ENCODE measurements at places on chromosomes 5 and 9.

- no peak for DNase-seq
Measured at GRCh38 chr5:103410172-103410571, 151.6 kb downstream of the MACIR start.

DNA sequence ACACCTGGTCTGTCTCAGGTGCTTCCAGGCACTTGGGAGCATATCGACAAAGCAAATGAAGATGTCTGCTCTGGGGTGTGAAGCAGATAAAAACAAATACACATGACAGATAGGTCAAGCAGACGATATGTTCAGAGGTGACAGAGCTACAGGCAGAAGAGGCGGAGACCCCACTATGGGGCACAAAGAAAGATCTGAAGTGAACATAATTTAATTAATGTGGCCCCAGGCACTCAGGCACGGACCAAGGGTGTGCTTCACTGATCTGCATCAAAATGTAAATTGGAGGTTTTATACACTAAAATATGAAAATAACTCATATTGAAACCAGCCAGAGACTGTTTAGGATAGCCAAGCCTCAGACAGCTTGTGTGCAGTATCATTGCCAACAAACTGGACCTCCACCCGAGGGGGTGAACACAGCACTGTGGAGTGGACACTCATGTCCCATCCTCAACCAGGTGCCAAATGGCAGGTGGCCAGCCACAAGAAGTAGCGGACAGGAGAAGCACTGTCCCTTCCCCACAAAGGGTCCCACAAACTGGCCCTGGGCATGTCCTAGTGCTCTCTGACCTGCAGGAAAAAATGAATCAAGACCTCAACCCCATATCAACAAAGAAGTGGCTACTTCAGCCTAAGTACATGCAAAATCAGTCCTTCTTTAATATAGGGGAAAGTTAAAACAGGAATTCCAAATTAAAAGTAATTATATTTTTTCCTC lies 29.2 kb downstream of the ROR2 start:
- DNase-seq: no peak

DNA sequence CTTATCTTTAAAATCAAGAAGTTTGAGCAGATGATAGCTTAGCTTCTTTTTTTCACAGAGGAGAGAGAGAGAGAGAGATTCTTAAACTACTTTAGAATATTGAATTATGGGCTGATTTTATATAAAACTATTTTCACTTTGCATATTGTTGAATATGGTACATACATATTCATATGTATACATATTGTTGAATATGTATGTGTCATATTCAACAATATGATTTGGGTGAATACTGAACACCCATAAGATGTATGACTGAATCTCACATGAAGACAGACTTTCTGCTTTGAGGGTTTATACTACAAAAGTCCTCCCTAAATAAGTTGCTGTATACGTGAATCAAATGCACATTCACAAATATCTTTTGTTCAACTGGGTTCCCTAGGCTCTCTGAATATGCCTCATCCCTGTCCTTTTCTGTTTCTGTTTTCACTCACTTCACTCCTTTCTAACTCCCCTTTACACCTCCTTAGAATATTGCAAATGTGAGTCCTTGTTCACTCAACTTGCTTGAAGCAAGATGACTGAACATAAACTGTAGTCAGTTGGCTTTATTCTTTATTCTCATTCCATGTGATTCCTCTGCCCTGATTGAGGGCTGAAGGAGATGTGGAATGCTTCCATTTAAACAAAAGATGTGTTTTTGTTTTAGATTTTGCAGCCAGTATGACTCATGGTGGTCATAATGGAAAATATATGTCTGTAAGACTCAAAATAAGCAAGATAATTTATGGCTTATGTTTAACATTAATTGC lies 225.4 kb upstream of the DAB2 start:
- DNase-seq: no peak

DNA sequence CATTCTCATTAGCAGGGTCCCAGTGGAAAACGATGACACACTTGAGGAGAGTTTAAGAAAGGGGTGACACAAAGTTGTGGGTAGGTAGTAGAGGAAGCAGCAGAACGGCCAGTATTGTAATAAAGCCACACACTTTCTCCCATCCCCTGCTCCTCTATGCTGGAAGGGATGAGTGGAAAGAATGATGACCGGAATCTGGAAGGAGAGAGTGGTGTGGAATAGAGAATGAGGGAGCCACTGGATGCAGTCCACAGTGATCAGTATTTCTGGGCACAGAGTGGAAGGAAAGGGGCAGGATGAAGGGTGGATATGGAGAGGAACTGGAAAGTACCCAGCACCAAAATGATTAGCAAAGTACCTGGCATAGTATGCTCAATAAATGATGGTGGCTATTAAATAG lies 133.8 kb upstream of the DAB2 start:
- DNase-seq: no peak

DNA sequence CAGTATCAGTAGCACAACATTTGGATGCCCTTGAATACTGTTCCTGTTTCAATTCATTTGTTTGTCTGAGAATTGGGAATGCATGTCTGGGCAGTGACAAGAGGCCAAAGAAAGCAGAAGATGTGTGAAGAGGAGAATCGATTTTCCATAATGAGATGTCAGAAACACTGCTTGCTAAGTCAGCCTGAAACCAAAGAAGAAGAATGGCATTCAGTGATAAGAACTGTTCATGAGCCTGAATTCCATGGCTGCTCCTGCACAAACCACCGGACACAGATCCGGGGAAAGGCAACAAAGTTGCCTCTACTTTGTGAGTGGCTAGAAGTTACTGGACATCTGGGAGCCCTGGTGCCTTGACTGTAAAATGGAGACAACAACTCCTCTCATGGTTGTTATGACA lies 207.2 kb upstream of the RASEF start:
- DNase-seq: no peak

- DNase-seq: no peak
Measured at GRCh38 chr5:124114911-124115310, 602.9 kb downstream of the CSNK1G3 start.

DNA sequence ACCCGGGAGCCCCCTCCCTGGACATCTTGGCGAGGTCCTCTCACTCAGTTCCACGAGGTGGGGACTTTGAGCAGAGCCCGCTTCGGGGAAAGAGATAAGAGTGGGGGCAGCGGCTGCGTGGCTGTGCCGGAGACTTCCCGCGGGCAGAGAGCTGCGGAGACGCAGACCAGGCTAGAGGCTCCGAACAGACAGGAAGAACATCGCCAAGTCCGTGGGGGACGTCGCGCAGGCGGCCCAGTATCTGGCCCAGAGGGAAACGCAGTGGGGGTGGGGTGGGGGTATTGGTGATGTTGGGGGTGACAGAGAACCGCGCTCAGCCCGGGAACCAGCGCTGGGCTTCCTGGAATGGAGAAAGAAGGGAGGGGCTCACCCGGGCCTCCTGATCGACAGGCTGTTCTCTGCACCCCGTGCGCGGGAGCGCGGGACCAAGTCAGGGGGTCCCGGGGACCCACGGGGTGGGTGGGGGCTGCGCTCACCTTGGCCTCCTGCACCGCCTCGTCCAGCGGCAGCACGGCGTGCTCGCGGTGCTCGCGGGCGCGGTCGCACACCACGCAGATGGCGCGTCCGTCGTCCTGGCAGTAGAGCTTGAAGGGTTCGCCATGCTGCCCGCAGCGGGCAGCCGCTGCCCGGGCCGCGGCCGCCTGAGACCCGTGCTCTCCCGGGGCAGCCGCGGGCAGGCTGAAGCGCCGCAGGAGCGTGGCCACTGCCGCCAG lies 727 bp downstream of the TRIM7 start:
- DNase-seq: no peak

DNA sequence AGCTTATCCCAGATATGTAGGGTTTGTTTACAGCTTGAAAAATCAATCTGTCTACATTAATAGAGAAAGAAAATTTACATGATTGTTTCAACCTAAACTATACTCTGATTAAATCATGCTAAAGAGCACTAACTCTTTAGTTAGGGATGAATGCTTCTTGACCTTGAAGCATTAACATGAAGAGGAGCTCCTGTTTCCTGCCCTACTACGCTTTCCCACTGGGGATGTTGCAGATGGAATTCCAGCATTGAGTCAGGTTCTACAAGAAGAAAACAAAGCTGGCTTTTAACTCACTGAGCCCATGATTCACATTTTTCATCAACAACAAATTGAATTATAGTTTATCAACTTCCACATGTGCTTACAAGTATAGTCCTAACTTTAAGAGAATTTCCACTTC lies 471.3 kb downstream of the TMEM232 start:
- DNase-seq: no peak

DNA sequence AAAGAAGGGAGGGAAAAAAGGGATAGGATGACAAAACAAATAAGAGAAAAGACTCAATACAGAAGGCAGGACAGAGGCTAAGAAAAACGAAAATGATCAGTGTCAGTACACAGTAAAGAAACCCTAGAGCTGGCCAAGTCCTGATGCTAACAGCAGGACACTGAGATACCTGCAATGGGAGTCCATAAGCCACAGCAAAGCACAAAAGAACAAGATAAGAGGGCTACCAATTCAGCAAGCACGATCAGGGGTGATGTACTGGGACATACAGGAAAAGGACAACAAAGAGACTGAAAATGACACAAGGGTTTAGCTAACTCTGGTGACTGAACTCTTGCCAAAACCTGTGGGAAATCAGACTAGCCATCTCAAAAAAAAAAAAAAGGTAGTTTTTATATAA lies 1072.6 kb upstream of the COX7C start:
- DNase-seq: no peak

Measured in effector CD8-positive, alpha-beta T cell (primary cell).